ENCODE measurements at places on chromosomes 7 and 10.

DNA sequence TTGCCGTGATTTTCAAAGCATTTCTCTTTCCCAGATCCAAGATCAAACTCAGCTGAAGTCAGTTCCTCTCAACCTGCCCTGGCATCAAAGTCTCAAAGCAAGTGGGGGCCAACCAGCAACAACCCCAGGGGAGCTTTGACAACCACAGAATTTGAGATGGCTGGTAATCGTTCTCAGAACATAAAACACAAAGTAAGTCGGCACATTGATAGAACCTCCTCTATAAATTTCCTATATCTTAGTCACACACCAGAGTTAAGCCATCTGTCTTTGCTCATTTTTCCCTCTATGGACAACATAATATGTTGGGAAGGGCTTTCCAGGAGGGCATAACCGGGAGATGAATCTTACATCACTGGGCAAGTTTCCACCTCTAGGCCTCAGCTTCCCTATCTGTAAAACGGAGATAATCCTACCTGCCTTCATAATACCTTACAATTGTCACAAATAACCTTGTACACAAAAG is 1.2 kb upstream of the DNAJC9 start:
- no peak for DNase-seq

GRCh38 chr7:2017914-2018568 is 214.7 kb downstream of the MAD1L1 start:
- DNase-seq, result no peak

GRCh38 chr10:695396-695795 is 5.9 kb upstream of the DIP2C start:
- DNase-seq, result no peak

DNA sequence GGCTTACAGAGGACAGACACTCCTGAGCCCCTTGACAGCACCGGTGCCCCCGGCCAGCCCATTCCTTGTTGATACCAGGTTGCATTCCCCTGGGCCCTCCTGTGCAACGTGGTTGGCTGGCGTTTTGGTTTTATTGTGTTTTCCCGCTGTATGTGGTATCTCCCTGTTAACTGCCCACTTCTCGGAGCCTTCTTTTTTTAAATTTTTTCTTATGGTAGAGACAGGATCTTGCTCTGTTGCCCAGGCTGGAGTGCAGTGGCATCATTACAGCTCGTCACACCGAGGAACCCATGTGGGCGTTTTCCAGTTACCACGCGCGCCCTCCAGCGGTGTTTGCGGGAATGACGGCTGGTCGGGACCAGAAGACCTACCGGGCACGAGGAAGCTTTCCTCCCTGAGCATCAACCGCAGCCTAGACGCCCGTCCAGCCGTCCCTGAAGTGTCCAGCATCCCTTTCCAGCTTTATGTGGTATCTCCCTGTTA is 16.9 kb upstream of the ZFAND2A start:
- DNase-seq, result peak; percentile 82

GRCh38 chr7:81415181-81415580 is 354.7 kb downstream of the HGF start:
- no peak for DNase-seq

GRCh38 chr10:119652361-119652730 is 1.2 kb downstream of the BAG3 start:
- DNase-seq, result no peak

GRCh38 chr10:131850383-131850870 is 50.4 kb upstream of the PPP2R2D start:
- DNase-seq, result no peak

DNA sequence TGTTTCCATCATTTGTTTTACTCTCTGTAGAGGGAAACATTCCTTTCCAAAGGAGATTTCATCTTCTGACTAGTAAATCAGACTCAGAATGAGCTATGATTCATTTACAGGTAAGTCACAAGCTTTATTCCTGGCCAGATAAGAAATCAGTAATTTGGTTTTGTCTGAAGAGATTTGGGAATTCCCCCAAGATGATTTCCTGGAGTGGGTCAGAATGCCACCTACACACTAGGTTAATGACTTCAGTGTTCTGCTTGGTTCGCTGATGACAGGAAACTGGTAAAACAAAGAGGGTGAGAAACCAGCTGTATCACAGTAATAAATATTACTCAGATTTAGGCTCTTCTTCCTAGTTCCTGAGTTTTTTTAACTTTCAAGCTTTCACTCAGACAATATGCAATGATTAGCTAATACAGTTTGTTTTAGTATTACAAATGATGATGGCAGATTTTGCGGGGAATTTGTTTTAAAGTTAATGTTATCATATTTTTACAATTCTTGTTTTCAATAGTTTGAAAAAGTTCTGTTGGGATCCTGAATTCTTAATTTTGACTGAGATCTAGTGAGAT is 8.3 kb upstream of the ASZ1 start:
- DNase-seq, result no peak

DNA sequence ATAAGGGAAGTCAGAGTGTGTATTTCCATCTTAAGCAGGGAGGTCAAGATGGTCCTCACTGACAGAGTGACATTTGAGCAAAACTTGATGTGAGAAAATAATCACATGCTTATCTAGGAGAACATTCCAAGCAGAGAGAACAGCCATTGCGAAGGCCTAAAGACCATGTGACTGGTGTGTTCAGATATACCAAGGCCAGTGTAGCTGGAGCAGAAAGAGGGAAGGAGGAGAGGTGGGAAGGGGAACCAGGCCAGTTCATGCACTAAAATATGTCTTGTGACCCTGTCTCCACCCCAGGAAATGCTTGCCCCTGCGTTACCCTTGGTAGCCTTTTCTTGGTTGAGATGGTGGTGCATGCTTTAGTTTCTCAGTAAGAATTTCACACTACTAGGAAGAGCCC is 77.4 kb downstream of the CACNB2 start:
- DNase-seq, result no peak

DNA sequence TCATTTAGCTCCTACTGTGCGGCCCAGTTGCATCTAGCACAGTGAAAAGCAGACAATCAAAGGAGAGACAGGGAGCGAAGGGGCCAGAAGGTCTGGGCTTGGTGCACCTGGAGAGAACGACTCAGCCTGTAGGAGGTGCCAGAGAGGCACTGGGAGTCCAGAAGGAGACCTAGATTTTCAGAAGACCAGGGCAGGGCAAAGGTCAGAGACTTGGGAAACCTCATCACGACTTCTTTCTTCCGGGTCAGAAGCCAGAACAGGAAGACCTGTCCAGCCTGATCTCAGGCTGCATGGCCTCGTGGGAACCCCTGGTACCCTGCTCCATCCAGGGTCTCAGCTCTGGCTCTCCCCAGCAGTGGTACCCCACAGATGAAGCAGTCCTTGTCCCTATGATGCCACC is 5.2 kb downstream of the AGAP3 start:
- DNase-seq, result no peak

DNA sequence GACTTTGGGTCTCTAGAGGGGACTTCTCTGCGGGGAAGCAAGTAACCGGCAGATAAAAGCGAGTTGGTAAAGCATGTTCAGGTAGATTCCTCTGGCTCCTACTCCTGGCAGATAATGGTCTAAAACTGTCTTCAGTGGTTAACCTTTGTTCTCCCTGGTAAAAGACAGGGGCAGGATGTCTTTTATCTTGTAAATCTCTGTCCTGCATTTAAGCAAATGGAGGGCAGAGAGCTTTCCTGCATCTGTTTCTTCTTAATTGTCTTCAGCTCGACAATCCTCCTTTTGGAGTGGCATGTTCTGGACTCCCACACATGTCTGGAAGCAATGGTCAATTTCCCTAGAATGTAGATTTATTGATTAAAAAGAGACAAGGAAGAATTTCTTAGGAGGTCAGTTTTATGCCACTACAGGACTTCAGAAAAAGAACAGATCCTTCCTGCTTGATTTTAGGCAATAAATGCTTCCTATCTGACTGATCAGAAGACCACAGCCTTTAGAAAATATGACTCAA is 16.6 kb downstream of the C7orf33 start:
- no peak for DNase-seq

- DNase-seq, result no peak
Measured at GRCh38 chr10:94300042-94300441, 62.7 kb downstream of the NOC3L start.

DNA sequence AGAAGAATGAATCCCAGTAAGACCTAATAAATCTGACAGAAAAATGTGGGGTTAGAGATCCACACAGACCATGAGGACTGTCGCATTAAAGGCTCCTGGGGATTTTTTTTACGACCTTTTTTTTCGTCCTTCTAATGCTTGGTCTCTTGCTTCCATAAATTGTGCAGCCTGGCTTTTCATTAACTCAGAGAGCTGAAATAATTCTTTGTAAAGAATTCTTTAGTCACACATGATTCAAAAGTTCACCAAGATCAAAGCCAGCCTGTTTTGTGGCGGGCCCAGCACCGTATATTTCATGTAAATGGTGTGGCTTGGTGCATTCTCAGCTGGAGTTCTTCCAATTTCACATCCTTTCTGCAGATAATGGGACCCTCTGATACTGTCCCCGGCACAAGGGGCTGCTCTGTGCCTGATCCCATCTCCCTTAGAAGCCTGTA is 206.6 kb upstream of the BMPER start:
- DNase-seq, result no peak

DNA sequence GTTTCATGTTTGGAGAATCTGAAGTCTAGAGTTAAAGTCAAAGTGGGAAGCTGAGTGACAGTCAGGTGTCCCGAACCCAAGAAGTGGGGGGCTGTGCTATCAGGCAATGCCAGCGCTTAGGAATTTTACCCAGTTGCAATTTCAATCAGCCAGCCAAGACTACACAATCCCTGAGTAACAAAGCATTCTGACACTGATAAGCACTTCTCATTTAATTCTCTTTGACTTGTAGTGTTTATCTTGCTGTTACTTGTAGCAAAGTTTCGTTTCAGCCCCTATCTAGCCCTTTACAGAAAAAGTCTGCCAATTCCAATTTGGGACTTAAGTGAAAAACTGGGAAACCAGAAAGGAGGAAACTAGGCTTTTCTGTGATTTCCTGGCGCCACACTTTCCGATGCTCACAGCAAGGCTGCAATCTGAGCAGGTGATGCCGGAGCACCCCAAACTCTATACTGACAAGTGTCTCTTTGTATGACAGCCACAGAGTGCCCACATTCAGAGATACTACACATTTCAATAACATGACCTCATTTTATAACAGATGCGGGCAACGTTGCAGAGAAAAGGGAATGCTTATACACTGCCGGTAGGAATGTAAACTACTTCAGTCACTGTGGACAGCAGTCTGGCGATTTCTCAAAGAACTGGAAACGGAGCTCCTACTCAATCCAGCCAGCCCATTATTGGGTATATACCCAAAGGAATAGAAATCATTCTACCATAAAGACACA is 61.0 kb downstream of the ITIH5 start:
- DNase-seq, result no peak

DNA sequence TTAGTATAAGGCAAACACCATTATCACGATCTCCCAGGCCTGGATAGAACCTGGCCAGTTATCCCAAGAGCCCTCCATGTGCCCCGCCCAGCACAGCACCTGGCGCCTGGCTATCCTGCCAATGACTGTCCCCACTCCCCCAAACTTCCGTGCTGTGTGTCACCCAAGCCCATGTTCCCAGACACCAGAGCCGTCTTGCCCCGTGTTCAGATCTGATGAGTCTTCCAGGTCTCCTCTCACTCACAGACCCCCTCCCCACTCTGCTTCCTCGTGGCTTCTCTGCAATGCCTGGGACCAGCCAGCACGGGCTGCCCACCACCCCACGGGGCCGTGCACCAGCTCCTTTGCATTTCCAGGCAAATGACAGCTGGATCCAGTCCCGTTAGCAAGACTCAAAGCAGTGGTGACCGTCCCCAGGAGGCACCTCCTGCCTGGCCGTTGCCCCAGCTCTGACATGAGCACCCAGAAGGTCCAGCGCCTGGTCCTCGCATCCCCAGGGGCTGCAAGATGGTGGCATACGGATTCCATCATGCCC is 43.8 kb upstream of the INPP5A start:
- DNase-seq, result no peak

- no peak for DNase-seq
Measured at GRCh38 chr10:127221281-127221680, 24.9 kb upstream of the INSYN2A start.

GRCh38 chr7:80312139-80312661 is 177.6 kb downstream of the GNAI1 start:
- DNase-seq, result no peak

- peak; percentile 53 for DNase-seq
Measured at GRCh38 chr10:8055420-8056349, 1.2 kb downstream of the GATA3 start.

DNA sequence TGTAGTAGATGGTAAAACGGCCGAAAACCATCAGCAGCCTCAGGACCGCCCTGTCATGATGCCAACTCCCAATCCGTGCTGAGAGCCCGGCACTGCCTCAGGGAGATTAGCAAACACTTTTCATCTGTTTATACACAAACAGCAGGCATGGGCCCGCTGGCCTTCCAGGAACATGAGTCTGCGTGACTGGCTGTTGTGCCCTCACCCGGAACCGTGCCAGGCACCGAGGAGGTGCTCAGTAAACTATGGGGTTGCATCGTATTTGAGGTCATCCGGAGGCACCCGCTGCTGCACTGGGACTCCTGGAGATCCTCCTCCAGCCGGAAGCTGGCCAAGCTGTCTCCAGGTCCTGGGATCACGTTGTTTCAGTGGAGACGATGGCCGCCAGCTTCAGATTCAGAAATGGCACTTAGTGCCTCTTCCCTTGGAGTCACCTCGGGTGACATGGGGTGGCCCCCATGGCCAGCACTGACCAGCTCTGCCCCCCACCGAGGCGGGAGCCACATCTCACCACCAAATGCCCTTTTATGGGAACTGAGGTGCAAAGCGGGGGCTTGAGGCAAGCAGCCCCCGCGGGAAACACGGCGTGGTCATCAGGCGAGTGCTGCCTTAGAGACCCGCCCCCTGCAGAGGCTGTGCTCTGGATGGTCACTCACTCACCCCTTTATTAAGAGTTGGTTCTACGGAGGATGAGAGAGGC is 585.9 kb downstream of the PTPRN2 start:
- DNase-seq, result no peak

DNA sequence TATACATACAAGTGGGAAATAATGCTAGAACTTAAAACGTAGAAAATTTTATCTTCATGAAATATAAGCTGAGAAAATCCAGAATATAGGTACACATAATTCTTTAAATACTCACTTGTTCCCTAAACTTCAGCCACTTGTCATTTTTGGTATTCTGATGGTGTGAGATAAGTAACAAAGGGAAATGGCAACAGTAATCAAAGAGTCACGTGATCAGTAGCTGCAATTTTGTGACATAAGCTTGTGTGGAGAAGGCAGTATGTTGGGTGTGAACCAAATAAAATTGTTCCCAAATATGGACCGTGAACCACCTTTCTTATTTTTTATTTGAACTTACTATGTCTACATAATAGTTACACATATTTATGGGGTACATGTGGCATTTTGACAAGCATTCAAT is 650.3 kb upstream of the ADARB2 start:
- DNase-seq, result no peak

GRCh38 chr10:29712108-29712507 is 77.3 kb upstream of the SVIL start:
- no peak for DNase-seq

DNA sequence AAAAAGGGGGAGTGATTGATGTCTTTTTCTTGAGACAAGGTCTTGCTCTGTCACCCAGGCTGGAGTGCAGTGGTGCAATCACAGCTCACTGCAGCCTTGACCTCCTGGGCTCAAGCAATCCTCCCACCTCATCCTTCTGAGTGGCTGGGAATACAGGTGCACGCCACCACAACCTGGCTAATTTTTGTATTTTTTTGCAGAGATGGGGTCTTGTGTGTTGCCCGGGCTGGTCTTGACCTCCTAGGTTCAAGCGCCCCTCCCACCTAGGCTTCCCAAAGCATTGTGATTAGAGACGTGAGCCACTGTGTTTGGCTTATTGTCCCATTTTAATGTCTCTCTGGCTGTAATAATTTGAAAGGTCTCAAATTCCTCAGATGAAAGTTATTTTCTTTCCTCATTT is 21.8 kb downstream of the UPP1 start:
- DNase-seq, result no peak
